ENCODE measurements at places on chromosomes 7 and 10.

DNA sequence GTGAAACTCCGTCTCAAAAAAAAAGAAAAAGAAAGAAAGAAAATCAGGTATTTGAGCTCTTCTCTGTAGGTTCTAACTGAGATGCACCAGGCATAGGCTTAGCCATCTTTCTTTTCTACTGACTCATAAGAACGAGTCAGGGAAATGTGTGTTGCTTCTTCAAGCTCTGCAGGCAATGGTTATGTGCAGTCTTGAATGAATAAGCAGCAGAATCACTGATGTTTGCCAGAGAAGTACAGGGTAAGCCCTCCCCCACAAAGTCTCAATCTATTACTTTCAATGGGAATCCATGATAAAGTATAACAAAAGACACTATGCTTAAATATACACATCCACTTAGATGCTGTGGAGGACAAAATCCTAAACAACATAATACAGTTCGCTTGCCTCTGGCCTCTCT lies 239.2 kb downstream of the PARD3 start:
- no peak for DNase-seq

DNA sequence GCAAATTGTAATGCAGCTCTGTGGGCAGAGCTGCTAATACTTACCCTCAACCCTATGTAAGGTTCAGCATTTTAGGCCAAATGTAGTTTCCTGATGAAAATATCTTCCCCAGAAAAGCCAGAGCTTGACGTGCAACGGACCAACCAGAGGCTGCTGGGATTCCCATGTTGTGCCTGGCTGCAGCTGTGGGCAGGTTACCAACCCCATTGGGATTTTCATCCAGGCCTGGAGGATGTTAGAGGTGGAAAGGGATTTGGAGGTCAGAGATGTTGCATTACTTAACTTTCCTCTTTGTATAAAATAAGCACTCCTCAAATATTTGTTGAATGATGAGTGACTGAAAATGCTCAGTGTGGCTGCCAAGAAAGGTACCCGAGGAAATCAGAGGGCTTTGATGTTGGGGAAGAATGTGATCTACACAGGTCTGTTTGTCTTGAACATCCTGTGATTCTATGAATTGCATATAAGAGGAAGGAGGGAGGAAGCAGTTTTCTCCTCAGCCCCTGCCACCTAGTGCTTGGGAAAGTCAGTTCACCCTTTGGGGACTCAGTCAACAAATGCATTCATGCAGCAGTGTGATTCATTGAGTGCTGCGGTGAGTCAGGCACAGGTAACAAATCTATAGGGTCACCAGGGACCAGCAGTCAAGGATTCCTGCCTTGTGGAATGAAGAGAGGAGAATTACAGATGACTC lies 487.2 kb downstream of the RPS24 start:
- no peak for DNase-seq

DNA sequence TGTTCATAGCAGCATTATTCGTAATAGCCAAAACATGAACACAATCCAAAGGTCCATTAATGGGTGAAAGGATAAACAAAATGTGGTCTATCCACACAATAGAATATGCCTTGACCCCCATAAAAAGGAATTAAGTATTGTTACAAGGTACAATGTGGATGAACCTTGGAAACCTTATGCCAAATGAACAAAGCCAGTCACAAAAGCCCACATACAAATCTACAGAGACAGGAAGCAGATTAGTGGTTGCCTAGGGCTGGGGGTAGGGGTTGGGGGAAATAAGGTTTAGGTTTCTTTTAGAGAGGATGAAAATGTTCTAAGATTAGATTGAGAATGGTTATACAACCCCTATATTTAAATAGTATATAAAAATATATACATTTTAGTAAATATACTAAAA lies 34.8 kb downstream of the PIP4K2A start:
- no peak for DNase-seq

DNA sequence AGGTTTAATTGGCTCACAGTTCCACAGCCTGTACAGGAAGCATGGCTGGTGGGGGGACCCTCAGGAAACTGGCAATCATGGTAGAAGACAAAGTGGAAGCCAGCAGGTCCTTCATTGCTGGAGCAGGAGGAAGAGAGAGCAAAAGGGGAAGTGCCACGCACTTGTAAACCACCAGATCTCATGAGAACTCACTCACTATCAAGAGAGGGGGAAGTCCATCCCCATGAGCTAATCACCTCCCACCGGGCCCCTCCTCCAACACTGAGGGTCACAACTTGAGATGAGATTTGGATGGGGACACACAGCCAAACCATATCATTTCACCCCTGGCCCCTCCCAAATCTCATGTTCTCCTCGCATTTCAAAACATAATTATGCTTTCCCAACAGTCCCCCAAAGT lies 171.9 kb upstream of the CACNA2D1 start:
- DNase-seq, result no peak

DNA sequence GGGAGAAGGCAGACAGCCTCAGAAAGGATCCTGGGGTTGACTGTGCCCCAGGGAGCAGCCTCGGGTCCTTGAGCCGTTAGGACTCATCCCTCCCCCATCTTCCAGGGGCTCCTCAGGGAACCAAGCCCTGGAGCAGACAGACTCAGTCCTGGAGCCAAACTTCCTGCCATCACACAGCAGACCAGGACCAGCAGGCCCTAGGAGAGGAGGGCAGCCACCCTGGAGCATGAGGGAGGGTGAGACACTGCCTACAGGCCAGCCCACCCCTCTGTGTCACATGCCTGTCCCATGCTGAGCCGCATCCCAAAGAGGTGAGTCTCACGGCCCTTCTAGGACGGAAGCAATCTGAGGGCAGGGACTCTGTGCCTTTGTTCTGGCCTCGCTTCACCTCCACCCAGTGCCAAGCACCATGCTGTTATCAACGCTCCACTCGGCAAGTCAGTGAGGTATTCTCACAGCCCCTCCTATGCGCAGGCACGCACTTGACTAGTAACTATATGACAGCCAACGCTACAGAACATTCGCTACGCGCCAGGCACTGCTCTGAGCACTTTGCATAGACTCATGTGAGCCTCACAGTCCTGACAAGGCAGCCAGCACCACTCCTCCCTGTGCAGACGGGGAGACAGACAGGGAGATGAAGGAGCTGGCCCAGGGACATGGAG lies 19.1 kb downstream of the MAD1L1 start:
- no peak for DNase-seq

DNA sequence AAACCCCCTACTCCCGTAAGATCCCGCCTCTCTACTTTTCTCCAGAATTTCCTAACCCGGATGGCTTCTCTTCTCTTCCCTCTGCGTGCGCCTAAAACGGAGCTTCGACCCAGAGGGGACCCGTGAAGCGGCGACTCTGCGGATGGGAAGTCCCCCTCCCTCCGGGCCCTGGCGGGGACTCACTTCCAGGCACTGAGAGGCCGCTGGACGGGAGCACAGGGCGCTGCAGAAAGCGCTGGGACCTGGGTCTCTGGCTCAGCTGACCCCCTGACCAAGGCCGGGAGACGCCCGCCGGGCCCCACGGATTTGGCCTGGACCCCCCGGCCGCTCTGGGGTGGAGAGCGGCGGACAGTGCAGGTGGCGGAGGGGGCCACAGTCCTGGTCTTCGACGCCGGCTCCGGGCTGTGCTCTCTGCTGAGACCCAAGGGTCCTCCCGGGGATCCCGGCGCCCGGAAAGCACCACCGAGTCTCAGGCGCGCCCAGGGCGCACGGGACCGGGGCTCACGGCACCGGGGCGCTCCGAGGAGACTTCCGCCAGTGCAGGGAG lies 688 bp upstream of the FOXL3 start:
- DNase-seq, result no peak

DNA sequence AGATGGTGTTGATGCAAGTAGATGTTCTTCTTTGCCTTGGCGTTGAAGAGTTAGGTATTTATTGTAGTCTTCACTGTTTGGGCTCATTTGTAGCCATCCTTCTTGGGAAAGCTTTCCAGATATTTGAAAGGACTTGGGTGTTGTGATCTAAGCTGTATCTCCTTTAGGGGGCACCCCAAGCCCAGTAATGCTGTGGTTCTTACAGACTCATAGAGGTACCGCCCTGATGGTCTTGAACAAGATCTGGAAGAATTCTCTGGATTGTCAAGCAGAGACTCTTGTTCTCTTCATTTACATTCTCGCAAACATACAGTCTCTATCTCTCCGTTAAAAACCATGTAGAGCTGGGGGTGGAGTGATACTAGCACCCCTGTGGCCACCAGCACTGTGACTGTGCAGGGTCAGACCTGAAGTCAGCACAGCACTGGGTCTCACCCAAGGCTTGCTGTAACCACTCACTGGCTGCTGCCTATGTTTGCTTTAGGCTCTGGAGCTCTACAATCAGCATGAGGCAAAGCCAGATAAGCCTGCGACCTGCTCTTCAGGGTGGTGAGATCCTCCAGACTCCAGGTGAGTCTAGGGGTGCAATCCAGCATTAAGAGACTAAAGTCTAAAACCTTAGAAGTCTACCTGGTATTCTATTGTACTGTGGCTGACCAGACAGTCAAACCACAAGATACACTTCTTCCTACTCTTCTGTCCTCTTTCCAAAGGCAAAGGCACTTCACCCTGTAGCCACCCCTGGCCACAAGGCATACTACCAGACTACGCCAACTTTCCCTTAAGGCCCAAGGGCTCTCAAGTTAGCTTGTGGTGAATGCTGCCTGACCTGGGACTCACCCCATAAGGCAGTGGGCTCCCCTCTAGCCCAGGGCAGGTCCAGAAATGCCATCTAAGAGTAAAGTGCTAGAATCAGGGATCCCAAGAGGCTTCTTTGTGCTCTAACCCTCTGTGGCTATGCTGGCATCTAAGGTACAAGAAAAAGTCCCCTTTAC lies 209.7 kb upstream of the TMEM196 start:
- DNase-seq, result no peak

DNA sequence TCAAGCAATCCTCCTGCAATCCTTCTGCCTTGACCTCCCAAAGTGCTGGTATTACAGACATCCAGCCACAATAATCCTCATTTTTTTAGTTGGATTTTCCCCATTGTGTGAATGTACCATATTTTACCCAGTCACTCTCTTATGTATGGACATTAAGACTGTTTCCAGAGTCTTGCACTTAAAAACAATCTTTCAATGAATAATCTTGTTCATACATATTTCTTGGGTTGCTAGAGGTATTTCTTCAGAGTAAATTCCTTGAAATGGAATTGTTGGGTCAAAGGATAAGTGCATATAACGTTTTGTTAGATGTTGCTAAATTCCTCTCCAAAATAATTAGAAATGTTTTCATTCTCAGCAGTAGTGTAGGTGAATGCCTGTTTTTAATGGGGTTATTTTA lies 283.1 kb upstream of the KAT6B start:
- DNase-seq, result no peak

DNA sequence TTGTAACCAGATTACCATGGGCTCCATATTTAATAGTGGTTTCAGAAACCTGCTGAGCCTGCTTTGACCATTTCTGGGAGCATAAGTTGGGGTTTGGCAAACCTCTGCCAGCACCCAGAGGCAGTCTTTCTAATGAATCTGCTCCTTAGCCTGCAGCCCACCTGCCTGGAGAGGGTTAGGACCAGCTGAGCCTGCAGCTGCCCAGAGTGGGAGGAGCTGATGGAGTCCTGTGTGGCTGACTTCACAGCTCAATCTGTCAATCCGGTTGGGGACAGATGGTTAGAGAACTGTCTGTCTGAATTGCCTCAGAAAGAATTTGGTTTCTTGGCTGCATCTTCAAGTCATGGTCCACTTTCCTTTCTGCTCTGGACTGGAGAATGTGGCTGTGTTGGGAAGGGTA lies 444.6 kb downstream of the NRG3 start:
- no peak for DNase-seq

- no peak for DNase-seq
Observed at GRCh38 chr10:111109501-111110242, 32.8 kb downstream of the ADRA2A start.

- no peak for DNase-seq
Observed at GRCh38 chr7:118836933-118837332, 612.4 kb downstream of the ANKRD7 start.
